ENCODE measurements at places on chromosomes 3 and 15.

GRCh38 chr3:189360291-189360690 lies 188.5 kb downstream of the TPRG1 start:
- DNase-seq, result no peak

DNA sequence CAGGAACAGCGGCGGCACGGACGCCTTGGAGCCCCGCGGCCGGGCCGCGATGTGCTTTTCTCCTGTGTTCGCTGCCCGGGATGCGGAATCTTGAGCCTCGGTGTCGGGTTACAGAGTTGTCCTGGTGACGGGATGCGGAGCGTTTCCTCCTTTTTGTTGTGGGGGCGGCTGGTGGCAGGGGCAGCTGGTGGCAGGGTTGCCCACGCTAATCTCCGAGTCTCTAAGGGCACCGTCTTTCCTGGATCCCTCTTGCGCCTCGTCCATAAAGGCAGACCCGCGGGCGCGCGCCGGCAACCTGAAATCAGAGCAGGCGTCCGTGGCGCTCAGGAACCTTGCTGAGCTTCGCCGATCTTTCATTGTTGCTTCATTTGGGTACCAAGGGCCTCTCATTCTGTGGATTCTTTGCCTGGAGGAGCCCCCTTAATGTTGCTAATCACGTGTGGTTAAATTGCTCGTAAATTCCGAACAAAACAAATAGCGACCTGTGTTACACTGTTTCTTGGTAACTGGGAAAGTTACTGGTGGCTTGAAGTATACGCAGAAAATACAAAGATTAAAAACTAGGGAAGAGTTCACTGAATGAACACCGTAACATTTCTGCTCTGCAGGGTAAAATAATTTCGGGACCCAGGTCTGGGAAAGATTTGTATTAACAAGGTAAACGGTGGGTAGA lies 844 bp upstream of the PFN2 start:
- DNase-seq, result peak; percentile 90

- DNase-seq, result no peak
Observed at GRCh38 chr3:196650740-196651311, 11.3 kb downstream of the NRROS start.

DNA sequence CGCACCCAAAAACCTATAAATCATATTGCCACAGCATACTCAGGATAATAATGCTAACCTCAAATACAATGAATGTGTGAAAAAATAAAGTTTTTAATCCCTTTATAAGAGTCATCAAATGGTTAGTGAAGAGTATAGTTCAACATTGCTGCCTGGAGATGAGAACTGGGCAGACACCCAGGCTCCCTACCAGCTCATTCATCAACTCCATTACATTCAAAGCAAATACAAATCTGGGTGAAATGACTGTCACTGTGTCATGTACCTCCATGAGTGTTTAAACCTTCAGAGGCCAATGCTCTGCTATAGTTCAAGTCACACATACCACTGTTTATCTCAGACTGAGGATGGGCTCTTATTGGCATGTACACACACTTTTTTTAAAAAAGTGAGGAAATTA lies 167.2 kb upstream of the KCNMB2 start:
- DNase-seq, result no peak

DNA sequence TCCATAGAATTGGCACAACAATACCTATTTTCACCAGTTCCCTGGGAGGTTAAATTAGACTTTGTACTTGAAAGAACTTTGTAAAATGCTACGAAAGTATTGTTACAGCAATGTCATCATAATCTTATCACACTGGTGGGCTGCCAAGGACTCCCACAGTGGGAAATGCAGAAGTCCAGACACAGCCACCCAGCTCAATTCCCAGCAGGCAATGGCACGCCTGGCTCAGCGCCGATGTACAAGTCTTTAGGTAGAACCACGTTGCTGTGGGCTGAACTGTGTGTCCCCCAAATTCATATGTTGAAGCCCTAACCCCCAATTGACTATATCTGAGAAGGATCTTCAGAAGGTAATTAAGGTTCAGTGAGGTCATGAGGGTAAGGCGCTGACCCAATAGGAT lies 12.3 kb downstream of the MYO5C start:
- no peak for DNase-seq

DNA sequence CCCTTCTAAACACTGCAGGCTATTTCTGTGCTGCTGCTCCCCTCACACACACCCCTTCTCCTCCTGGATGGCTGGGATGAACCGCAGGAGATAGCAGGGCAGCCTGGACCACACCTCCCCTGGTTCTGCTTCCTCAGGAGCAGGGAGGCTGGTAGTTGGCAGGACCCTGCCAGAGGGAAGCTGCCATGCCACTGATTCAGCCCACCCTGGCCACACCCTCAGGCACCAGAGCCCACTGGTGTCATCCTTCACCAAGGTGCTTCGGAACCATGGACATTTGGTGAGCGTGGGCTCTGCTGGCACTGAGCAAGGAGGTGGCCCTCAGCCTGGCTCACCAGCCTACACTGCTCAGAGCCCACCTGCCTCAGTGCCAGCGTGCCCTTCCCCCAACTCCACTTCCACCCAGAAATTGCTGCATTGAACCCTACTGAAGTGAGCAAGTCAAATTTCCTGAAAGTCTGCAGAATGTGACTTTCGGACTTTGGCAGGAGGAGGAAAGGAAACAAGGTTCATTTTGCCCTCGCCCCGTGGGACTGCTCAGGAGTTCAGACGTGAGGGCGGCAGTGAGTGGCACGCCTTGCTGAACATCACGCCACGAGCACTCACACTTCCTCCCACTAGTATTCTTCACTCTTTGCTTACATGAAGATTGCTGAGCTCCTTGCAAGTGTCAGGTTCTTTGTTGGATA lies 26.3 kb downstream of the BMF start:
- DNase-seq, result no peak

DNA sequence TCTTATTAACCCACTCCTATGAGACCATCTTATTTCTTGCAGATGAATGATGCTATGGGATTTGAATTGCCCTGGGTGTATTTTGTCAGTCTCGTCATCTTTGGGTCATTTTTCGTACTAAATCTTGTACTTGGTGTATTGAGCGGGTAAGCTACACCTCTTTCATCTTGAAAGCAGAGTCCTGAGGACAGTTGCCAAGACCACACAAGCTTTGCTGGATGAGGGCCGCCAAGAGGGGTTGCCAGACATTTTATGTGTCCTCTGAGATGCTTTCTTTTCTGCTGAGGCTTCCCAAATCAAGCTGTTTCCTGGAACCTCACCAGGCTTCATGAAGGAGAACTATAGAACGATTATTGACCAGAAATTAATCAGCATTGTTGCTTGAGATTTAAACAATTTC lies 173.2 kb downstream of the CHDH start:
- no peak for DNase-seq

GRCh38 chr3:172606021-172606420 lies 82.8 kb upstream of the TNFSF10 start:
- DNase-seq, result no peak

- no peak for DNase-seq
Observed at GRCh38 chr3:15899388-15899787, 101.6 kb upstream of the ANKRD28 start.

GRCh38 chr15:75531041-75531450 lies 48.1 kb downstream of the PTPN9 start:
- DNase-seq, result no peak

DNA sequence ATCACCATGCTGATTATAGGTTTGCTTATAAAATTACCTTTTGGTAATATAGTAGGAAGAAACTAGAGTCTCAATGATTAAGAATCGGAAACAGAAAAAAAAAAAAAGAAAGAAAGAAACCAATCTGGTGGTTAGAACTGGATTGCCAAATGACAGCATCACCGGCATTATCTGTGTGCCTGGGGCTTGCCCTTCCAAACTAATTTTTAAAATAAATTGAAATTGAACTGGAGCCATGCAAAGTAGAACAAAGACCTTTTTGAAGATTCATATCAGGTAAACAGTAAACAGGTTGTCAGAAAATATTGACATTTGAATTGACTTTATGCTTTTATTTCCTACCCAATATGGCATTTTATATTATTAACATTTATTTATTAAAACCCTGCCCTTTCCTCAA lies 11.2 kb upstream of the CPB1 start:
- DNase-seq, result no peak

- DNase-seq, result no peak
Observed at GRCh38 chr15:55715355-55716076, 27.4 kb downstream of the PRTG start.

GRCh38 chr3:134852893-134853351 lies 57.9 kb downstream of the EPHB1 start:
- no peak for DNase-seq

- peak; percentile 36 for DNase-seq
Observed at GRCh38 chr3:134903837-134904236, 108.8 kb downstream of the EPHB1 start.

- DNase-seq, result no peak
Observed at GRCh38 chr3:32373276-32373675, 18.4 kb upstream of the CMTM7 start.

GRCh38 chr15:92903631-92903965 lies 3.5 kb downstream of the CHD2 start:
- DNase-seq, result no peak

DNA sequence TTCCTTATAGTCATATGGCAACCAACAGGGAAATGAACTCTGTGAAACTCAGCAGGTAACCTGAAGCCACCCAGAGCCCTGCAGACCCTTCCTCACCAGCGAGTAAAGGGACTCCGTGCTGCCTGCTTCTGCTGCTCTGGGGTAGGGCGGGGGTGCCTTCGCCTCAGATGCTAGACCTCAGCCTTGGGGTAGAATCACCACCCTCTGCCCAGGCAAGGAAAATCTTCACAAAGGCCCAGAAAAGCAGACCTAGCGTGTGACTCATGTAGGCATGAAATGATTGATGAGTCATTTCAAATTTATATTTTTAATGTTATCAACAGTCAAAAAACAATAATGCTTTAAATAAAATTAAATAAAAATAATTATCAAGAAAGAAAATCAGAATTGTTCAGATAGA lies 6.6 kb downstream of the STIMATE start:
- no peak for DNase-seq

- DNase-seq, result no peak
Observed at GRCh38 chr3:187497052-187497451, 128.9 kb downstream of the RTP4 start.

GRCh38 chr15:38896647-38897046 lies 332.0 kb upstream of the RASGRP1 start:
- DNase-seq, result no peak

- peak; percentile 83 for DNase-seq
Observed at GRCh38 chr3:14452740-14453710, 50.6 kb downstream of the SLC6A6 start.

GRCh38 chr15:25799906-25800700 lies 63.0 kb downstream of the ATP10A start:
- no peak for DNase-seq

DNA sequence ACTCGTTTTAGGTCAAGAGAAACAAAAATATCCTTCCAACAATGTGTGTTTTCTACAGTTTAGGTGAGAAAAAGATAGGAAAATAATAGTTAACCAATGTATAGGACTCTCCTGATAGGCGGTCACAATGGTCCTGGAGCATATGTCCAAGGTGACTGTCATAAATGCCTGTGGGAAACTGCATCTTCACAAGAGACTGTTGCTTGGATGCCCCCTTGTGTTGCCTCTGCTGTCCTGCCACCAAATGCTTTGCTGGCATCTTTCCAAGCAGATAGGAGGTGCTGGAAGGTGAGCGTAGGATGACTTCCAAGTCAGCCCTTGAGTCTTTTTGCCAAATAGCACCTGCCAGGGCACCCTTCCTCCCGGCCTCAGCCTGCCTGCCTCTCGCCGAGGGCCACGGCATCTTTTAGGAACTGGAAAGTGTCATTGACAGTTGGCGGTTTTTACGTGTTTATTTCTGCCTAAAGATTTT lies 24.1 kb upstream of the SACM1L start:
- DNase-seq, result peak; percentile 37

DNA sequence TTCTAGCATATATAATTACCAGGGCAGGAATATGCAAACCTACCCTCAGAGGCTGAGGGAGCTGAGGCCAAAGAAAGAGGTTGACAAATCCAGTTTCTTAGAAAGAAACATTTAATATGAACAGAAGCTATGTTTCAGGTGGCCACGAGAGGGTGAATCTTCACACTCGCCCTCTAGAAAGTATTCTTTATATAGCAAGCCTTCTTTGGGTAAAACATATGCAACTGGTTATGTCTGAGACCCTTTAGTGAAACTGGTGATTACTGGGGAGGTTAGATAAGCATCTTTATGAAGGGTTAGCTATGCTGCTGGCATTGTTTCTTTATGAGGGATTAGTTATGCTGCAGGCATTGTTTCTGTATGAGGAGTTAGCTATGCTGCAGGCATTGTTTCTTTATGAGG lies 50.7 kb upstream of the GOLGA6L2 start:
- peak; percentile 39 for DNase-seq

DNA sequence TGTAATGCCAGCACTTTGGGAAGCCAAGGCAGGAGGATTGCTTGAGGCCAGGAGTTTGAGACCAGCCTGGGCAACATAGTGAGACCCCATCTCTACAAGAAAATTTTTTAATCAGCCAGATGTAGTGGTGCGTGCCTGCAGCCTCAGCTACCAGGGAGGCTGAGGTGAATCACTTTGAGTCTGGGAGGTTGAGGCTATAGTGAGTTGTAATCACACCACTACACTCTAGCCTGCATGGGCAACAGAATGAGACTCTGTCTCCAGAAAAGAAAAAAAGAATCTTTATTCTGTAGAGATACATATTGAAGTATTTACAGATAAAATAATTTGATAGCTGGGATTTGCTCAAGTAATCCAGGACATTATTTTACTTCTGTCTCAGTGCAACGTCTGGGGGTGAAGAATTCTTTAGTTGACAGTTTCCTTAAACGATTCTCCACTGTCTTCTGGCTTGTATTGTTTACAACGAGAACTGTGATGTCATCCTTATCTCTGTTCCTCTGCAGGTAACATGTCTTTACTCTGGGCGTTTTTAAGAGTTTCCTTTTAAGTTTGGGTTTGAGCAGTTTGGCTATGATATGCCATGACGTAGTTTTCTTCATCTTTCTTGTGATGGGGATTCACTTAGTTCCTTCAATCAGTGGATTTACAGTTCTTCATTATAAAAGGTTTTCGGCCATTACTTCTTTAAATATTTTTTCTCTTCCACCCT lies 26.3 kb downstream of the KPNA1 start:
- DNase-seq, result no peak

GRCh38 chr3:17607905-17608304 lies 134.5 kb downstream of the TBC1D5 start:
- no peak for DNase-seq

DNA sequence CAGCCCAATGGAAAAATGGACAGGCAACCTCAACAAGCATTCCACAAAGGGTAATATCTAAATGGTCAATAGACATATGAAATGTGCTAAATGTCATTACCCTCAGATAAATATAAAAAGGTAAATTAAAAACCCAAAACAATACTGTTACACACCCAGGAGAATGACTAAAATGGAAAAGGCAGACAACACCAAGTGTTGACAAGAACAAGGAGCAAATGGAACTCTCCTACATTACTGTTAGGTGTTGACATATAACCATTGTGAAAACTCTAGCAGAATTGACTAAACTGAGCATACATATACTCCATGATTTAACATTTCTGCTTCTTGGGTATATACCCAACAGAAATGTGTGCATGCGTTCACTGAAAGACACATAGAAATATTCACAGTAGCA lies 25.3 kb upstream of the SLC6A11 start:
- no peak for DNase-seq

- DNase-seq, result no peak
Observed at GRCh38 chr3:15523660-15524417, 2.3 kb upstream of the COLQ start.
